ENCODE measurements at places on chromosomes 2 and 18. TPM values are rescaled to one million over a fixed set of nuclear protein-coding genes. Genes with fewer than 3 reads are reported as not detected.
A peak's percentile ranks its signal among the peaks of the same experiment; 100 is the strongest.

- DNase-seq: no peak
Observed at GRCh38 chr2:127034051-127034450, 72.9 kb downstream of the BIN1 start.

GRCh38 chr2:67652679-67653078, 255.5 kb downstream of the ETAA1 start:
- no peak for DNase-seq

DNA sequence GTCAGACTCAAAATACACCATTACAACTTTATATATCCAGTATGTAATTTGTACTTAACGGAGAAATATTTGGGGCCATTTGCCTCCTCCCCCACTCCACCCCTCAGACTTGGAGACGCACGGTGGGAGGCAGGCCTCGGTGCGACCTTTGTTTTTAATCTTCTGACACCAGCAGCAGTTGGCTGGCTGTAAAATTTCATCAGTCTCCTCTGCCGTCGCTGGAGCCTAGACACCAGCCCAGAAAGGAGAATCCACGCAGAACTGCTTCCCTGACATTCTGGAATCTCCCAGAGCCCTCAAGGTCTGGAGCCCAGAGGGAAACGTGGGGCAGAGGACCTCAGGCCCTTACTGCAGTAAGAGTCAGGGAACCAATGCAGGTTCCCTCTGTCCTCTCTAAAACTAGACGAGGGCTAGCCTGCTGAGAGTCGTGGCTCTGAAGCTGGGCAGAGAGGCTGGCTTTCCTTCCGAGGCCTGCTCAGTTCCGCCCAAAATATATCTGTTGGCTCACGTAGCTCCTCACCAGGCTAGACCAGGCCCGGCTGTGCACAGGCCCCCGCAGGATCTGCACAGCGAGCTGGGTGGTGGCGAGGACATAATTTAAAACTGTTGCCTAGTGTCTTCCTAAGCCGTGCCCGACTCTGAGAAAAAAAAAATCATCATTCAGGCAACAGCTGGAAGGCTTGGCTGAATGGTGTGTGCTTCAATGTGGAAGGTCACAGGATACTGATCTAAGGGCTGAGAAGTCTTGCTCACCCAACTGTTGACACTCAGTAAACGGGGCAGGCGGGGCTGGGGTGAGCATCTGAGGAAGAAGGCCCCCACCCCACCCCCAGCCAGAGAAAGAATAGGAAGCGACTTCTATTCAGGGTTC, 40.4 kb downstream of the EN1 start:
- no peak for DNase-seq

- DNase-seq: peak; percentile 33
Observed at GRCh38 chr2:20650393-20650876, 463 bp downstream of the HS1BP3 start.

DNA sequence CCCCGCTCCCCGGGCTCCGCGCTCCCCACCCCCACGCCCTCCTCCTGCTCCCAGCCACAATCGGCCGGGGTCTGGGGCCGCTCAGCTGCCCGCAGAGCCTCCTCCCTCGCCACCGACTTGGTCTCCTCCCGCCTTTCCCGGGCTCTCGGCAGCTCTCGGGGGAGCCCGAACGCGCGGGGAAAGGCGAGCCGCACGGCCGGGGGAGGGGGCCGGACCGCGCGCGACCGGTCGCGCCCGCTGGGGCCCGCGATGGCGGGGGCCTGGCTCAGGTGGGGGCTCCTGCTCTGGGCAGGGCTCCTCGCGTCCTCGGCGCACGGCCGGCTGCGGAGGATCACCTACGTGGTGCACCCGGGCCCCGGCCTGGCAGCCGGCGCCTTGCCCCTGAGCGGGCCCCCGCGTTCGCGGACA, 327 bp downstream of the LTBP1 start:
- no peak for DNase-seq

- DNase-seq: no peak
Observed at GRCh38 chr2:204049635-204050034, 113.1 kb downstream of the ICOS start.

GRCh38 chr2:9693646-9694045, 62.8 kb upstream of the YWHAQ start:
- no peak for DNase-seq

DNA sequence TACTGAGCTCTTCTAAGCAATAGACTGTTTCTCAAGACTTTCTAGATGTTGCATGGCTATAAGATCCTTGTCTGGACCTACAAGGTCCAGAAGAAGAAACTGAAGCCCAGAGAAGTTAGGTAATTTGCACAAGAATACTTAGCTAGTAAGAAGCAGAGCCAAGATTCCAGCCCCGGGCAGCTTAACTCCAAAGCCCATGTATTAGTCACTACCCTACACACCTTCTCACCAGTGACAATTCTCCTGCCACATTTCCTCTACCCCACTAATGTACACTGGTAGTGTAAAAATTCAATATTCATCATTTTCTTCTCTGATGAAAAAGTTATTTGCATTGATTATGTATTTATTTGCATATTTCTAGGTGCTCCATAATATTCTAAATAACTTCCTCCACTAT, 95.5 kb upstream of the CREB1 start:
- DNase-seq: no peak

DNA sequence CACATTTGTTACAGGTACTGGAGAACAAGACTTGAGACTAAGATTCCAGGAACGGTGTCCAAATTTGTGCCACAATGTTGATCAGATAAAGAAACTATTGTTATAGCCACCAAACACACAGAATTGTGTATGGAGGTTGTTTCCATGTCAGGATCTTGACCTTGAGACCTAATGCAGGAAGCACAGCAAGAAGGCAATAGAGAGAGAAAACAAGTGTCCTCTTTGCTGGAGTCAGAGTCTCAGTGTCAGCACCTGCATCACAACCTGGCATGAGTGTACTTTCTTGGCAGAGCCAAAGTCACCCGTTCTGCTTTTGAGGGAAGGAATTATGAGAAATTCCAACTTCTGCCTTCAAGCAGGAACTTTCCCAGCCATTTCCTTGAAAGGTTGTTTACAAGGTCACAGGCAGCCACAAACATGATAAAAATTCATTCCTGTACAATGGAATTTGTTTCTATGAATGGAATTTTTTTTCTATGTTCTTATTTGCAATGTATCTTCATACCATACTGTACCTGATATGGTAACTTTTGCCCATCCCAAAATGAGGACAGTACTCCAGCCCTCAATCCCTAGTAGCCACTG, 118.4 kb downstream of the PKP4 start:
- DNase-seq: peak; percentile 51

ABCG8 gene
- not detected for total RNA-seq

CD207 gene
- total RNA-seq: 0.14 TPM

UGT1A7 gene
- not detected for total RNA-seq

CCDC121 gene
- total RNA-seq: 6.5 TPM

EIF2AK3 gene
- total RNA-seq: 23.2 TPM

Measured in A172 (cell line).